Nephron progenitor cell (in vitro differentiated cells): ENCODE measurements at places on chromosomes 11 and 22.
A peak's percentile ranks its signal among the peaks of the same experiment; 100 is the strongest.

- H3K36me3 ChIP-seq: no peaks in the 10 kb centered on the region
- DNase-seq: no peak
Observed at GRCh38 chr11:118175993-118176777, at the start of gene SCN2B. Gene SCN2B (minus strand): TSS chr11:118176639. CDS start chr11:118176431, 208 bp downstream.

GRCh38 chr22:19122752-19123492, 710 bp upstream of the DGCR2 start:
- peak overlapping the region; percentile 73 for H3K27ac ChIP-seq
- peak overlapping the region; percentile 85 for H3K4me3 ChIP-seq
- peaks cover 22% of the 10 kb centered on the region for H3K27me3 ChIP-seq
- DNase-seq: no peak

DNA sequence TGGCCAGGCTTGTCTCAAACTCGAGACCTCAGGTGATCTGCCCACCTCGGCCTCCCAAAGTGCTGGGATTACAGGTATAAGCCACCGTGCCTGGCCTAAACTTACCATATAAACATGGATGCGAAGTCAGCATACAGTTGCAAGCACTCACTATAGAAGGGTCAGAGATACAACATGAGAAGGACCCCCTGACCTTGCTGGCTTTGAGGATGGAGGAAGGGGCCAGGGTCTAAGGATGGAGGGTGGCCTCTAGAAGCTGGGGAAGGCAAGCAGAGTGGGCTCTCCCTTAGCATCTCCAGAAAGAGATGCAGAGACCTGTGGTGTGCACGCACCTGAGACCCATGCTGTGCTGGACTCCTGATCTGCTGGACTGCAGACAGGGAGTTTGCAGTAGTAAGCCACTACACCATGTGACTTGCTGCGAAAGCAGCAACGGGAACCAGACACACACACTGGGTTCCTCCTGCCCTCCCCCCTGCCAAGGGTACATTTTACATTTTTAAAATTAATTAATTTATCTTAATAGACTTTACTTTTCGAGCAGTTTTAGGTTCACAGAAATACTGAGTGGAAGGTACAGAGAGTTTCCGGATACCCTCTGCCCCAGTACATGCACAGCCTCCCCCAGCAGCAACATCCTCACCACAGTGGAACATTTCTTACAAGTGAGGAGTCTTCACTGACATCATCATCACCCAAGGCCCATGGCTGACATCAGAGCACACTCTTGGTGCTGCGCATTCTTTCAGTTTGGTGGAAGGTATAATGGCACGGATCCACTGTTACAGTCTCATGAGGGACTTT, 170.1 kb upstream of the B3GAT1 start:
- H3K27me3 ChIP-seq: peaks cover 42% of the 10 kb centered on the region
- no peaks in the 10 kb centered on the region for H3K36me3 ChIP-seq
- H3K4me1 ChIP-seq: peaks cover 21% of the 10 kb centered on the region
- H3K27ac ChIP-seq: no peak overlapping the region
- H3K4me3 ChIP-seq: no peak overlapping the region

DNA sequence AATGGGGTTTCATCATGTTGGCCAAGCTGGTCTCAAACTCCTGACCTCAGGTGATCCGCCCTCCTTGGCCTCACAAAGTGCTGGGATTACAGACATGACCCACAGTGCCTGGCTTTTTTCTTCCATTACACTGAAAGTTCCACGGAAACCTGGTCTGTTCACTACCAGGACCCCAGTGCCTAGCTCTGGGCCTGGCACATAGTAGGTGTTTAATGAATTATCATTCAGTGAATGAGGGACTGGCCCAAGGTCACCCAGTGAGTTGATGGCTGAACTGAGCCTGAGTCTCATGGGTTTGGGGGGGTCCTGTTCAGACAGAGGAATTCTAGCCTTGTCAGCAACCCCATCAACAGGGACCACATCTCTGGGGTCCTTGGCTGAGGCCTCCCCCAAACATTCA, 3.1 kb downstream of the C11orf86 start:
- H3K36me3 ChIP-seq: no peaks in the 10 kb centered on the region
- DNase-seq: no peak
- no peak overlapping the region for H3K4me3 ChIP-seq
- H3K27ac ChIP-seq: no peak overlapping the region

- peaks cover 6% of the 10 kb centered on the region for H3K27me3 ChIP-seq
- H3K27ac ChIP-seq: no peak overlapping the region
- H3K4me1 ChIP-seq: no peaks in the 10 kb centered on the region
- DNase-seq: no peak
Observed at GRCh38 chr11:32024948-32025347, 65.9 kb upstream of the RCN1 start.

DNA sequence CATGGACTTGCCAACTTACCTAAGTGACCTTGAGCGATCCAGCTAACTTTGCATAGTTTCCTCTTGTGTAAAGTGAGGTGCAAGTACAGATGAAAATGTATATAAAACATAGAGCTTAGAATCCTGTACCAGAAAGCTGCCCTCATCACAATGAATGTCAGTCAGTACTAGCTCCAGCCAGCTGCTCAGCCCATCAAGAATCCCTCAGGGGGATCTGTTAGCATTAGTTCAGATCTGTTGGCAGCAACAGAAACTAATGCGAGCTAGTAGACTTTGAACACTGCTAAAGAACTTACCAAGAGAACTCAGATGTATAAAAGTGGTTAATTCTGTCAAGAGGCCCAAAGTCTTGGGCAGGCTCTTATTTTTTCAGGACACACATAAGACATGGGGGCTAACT, 6.3 kb upstream of the C11orf91 start:
- H3K36me3 ChIP-seq: peaks cover 33% of the 10 kb centered on the region
- no peak overlapping the region for H3K4me3 ChIP-seq
- H3K27me3 ChIP-seq: no peaks in the 10 kb centered on the region
- H3K4me1 ChIP-seq: peaks cover 7% of the 10 kb centered on the region
